Activated naive CD4-positive, alpha-beta T cell treated with anti-CD3 and anti-CD28 coated beads, Interleukin-2, amount 50 U/mL, for 72 hours (primary cell): ENCODE measurements at places on chromosomes 7 and 10.

DNA sequence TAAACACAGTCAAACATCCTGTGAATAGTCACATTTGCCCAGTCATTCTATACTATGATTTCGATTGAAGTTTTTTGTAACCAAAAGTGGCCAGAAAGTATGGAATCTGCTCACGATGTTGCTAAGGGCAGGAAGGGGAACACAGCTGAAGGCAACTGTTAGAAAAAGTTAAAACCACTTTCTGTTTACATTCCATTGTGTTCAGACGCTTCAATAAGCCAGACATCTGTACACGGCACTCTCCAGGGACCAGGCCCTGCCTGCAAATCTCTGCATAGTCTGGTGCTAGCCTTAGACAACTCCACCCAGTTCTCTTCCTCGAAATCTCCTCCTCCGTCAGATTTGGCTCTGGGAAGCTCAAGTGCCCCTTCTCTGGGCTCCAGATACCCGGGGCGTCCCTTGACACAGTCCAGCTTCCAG, 17.1 kb upstream of the TMEM120A start:
- no peak for DNase-seq

GRCh38 chr7:4807598-4808016, 32.2 kb downstream of the AP5Z1 start:
- DNase-seq: no peak

DNA sequence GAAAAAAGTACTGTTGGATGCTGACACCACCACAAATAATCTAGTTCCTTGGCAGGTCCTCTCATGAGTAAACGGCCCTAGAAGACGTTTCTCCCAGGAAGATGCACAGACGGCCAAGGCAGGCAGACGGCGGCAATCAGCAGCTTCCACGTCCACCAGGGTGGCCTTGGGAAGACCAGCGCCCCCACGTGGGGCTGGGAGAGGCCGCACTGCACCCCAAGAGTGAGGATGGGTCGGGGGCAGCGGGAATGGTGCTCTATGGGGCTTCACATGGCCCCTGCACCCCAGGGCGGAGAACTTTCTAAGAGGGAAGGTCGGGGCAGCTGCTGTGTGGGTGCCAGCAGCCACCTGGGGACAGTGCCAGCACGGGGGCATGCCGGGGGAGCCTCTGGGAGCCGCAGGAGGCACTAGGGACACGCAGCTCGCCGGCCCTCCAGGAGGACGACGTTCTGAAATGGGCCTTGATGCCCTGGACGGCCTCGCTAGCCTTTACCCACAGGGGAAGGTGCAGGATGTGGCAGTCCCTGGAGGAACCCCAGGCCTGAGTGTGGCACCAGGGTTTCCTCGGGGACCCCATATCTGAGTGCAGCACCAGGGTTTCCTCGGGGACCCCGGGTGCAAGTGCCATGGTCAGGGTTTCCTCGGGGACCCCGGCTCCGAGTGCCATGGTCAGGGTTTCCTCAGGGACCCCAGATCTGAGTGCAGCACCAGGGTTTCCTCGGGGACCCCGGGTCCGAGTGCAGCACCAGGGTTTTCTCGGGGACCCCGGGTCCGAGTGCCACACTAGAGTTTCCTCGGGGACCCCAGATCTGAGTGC, 539.9 kb downstream of the DNAJB6 start:
- DNase-seq: no peak

DNA sequence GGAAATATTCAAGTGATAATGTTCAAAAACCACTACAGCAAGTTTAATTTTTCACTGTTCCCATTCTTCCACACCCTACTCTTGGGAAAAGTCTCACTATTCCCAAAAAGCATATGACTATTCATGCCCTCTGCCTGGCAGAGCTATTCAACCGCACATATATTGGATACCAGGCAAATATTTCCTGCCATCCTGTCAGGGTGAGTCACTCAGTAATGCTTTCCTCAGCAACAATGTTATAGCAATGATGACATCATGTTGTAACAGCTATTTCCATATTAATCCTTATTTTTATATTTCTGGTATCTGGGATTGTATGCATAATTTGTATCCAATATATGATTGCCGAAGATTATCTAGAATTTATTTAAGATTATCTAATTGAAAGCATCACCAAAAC, 114.0 kb upstream of the PLXDC2 start:
- no peak for DNase-seq

DNA sequence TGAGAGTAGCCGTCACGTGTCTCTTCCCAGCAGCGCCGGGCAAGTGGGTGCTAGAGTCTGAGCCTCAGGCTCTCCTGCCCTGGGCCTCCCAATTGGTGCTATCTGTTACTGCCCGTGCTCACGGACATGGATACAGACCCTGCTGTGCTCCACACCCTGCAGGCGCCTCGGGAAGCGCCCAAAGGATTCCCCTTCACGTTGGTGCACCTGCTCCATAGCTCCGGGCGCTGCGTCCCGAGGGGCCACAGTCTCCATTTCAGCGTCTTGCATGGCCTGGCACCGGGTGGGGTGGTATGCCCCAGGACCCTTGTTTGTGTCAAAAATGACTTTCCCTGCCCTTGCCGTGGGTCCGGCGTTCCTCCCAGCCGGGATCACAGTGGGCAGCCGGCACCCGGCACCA, 13.8 kb upstream of the ZNF212 start:
- DNase-seq: no peak

GRCh38 chr7:18756378-18757050, 261.0 kb downstream of the HDAC9 start:
- no peak for DNase-seq

DNA sequence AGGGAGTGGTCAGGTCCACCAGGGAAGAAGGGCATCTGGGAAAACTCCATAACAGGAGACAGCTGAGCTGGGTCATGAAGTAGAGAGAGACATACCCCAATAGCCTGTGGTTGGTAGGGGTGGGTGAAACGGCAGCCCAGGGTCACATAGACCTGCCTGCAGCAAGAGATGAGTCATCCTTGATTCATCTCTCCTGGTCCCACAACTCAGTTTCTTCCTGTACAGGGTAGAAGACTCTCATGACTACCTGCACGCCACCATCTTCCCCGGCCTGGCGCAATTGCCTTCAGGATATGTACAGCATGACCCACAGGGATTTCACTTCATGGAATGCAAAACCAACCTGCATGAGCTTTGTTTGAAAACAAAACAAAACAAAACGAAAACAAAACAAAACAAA, 45.1 kb upstream of the ADAM12 start:
- DNase-seq: no peak

DNA sequence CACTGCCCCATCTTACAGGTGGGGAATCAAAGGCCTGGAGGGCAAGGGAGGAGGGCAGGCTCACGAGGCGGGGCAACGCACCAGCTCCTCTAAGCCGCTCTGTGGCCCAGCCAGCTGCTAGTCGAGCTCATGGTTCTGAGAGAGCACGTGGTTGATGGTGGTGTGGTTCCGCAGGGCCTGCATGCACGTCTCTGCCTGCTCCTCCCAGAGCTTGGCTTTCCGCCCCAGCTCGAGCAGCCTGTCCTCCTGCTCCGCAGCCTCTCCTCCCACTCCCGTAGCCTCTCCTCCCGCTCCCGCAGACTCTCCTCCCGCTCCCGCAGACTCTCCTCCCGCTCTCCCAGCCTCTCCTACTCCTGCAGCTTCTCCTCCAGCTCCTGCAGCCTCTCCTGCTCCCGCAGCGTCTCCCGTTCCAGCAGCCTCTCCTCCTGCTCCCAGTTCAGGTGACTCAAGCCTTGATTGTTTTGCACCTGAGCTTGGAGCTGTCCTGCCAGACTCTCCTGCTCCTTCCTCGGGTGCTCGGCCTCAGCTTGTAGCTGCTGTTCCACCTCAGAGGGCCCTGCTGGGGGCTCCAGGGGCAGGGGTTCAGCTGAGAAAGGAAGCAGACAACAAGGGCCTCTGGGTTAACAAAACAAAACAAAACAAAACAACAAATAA, 19.1 kb upstream of the MTPAP start:
- DNase-seq: no peak

- DNase-seq: no peak
These were observed 425.3 kb downstream of the INHBA start for GRCh38 chr7:41277561-41277960.

DNA sequence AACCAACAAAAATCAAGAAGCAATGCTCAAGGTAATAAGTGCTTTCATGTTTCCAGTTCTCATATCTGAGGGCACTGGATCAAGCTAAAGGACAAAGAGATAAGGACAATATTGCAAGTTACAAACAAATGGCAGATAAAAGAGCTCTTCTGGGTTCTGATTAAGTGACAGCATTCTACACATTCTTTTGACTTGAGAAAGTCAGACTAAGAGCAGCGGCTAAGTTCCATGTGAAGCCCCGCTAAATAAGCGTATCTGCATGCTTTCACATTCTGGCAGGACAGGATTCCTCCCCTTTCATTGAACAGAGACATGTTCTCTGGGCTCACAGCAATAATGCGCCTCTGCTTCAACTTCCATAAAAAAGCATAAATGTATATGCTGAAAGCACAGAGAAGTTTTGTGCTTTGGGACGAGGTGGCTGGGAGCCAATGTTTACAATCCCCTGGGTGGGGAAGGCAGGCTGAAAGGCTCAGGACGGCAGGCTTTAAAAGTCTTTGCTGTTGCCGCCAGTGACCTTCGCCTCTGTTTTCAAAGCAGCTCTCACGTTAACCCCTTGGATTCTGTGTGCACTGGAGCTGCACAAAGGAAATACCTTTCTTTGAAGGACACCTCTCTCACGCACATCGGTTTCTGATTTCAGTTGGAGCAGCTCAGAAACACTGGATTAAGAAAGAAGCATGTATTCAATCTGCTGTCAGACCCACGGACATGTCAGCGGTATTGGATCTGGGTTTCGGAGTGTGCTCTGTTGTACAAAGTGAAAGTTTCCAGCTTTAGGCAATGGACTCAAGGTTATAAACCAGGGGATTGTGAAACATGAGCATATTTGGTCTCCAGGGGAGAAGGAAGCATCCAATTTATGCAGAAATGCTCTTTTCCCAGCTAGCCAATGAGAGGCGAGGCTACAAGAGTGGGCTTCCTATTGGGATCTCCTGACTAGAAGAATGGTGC, 105.4 kb upstream of the FAM133B start:
- DNase-seq: no peak

DNA sequence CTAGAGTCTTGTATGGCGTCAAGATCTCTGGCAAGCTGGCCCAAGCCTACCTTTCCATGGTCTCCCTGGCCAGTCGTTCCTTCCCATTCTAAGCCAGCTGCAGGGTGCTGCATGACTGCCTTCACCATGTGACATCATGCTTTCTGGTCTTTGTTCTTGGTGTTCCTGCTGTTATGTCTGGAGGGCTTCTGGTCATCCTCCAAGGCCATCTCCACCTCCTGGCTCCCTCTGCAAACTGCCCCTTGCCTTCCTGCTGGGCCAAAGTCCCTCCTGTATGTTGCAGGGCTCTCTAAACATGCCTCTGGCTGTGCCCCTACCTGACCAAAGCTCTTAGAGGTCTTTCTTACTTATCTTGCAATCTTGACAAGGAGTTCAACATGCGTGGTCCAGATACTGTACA, 44.4 kb upstream of the SHH start:
- DNase-seq: no peak

DNA sequence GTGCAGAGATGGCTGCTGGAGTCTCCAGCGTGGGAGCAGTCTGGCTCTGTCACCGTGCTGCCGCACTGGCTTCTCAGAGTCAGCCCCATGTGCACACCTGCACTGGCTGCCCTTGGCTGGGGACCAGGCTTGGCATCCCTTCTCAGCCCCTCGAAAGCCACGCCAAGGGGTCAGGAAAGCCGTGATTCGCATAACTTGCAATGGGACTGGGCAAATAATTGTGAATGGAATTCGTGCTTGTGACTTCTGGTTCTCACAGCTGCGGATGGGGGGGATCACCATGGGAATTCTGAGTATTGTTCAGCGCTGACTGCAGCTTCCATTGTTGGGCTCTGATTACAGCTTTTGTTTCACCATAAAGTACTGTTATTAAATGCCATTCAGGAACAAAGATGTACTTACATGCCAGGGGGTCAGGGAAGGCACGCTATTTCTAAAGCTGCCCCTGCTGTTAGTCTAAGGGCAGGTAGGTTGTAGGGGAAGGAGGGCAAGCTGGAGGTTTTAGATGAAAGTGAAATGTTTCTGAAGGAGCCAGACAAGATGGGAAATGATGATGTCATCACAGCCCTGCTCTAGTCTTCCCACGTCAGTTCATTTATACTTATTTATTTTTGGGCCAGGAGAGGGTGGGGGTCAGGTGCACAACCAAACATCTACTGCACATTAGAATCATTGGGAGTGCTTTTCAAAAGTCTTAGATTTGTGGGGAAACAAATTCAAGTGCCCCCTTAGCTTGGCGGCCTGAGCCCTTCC, 5.8 kb upstream of the PLEKHA1 start:
- no peak for DNase-seq

- no peak for DNase-seq
These were observed 39.9 kb upstream of the EBF3 start for GRCh38 chr10:130003787-130004613.

GRCh38 chr7:116598278-116598677, 73.4 kb downstream of the CAV1 start:
- DNase-seq: no peak

DNA sequence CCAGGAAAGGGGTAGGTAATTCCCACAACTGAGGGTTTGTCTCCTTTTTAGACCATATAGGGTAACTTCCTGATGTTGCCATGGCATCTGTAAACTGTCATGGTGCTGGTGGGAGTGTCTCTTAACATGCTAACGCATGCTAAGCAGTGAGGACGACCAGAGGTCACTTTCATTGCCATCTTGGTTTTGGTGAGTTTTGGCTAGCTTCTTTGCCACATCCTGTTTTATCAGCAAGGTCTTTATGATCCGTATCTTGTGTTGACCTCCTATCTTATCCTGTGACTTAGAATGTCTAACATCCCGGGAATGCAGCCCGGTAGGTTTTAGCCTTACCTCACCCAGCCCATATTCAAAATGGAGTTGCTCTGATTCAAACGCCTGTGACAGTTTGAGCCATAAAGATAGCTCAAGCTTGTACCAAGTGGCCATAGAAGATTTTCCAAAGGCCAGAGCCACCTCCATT, 176.0 kb upstream of the NAMPT start:
- DNase-seq: no peak

DNA sequence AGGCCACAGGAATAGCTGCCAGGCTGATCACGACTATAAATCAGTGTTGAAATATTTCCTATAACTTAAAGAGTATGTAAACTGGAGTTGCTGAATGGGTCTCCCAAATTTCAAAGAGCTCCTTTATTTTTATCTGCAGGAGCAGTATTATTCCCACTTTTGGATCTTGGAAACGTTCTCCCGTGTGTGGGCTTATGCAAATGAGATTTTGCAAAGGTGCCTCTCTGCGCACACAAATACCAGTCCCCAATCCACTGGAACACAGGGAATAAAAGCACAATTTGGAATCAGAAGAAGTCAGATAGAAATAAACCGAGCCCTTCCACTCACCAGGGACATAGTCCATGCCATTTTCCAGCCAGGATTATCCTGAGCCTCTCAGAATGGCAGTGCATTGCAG, 350.2 kb upstream of the CELF2 start:
- DNase-seq: no peak
